ENCODE measurements at places on chromosomes 7 and 10.

DNA sequence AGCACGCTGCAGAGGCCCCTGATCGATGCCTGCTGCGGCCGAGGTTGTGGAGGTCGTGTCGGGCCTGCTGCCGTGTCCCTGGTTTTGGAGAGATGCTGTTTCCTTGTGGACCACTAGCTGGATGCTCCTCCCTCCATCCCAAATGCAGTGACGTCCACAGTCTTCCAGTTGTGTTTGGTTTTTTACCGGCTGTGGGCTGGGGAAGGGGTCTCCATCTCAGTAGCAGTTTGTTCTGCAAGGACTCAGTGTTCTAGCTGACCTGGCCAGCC is 143.0 kb upstream of the SHH start:
- H3K4me3 ChIP-seq: no peak overlapping the region
- H3K4me1 ChIP-seq: no peaks in the 10 kb centered on the region
- no peak overlapping the region for H3K27ac ChIP-seq
- no peaks in the 10 kb centered on the region for H3K27me3 ChIP-seq

GRCh38 chr10:124057601-124058000 is 35.8 kb downstream of the CHST15 start:
- no peaks in the 10 kb centered on the region for H3K36me3 ChIP-seq
- DNase-seq: no peak
- no peak overlapping the region for H3K4me3 ChIP-seq
- no peaks in the 10 kb centered on the region for H3K27me3 ChIP-seq

DNA sequence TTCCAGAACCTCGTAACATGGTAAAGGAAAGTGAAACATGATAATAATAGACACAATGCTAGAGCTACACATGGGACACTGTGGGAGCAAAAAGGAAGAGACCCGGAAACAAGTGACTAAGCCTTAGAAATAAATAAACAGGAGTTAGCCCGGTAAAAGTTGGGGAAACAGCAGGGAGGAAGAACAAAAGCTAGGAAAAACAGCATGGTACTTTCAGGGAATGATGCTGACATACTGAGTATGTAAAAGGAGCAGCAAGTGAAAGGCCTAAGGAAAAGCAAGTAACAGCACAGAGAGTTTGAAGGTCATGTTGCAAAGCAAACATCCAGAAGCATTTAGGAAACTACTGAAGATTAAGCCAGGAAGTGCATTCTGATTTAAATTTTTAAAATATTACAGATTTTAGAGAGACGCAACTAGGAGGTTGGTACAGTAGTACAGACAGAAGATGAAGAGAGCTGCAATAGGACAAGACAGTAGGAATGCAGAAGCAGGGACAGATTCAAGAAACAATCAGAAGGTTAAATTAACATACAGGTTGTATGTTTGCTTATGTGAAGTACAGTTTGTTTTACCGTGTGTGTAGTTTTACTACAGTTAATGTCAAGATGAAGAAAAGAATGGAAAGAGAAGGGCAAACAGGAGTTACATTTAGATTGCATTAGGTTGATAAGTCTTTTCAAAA is 63.7 kb downstream of the ARHGAP12 start:
- peaks cover 6% of the 10 kb centered on the region for H3K36me3 ChIP-seq
- H3K27me3 ChIP-seq: no peaks in the 10 kb centered on the region
- no peak overlapping the region for H3K27ac ChIP-seq
- H3K4me1 ChIP-seq: no peaks in the 10 kb centered on the region
- DNase-seq: no peak

GRCh38 chr10:65903620-65904019 is 1022.2 kb upstream of the LRRTM3 start:
- no peaks in the 10 kb centered on the region for H3K27me3 ChIP-seq
- no peaks in the 10 kb centered on the region for H3K4me1 ChIP-seq
- DNase-seq: no peak
- no peaks in the 10 kb centered on the region for H3K36me3 ChIP-seq

DNA sequence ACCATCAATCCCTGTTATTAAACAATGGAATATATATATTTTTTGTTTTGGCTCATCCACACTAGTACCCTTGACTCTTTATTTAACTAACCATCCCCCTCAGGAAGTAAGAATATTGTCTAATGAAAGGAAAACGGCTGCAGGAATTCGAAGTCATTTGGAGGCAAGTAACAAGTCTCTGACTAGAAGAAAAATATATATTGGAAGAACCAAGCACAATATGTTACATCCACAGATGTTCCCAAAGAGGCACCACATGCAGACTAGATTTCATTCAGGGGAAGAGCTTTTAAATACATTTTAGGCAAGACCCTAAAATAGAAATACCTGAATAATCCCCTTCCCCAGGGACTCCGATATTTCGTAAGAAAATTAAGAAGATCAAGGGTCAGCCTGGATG is 104.5 kb downstream of the GRM3 start:
- no peaks in the 10 kb centered on the region for H3K4me1 ChIP-seq
- no peaks in the 10 kb centered on the region for H3K27me3 ChIP-seq
- H3K27ac ChIP-seq: no peak overlapping the region
- no peak for DNase-seq

DNA sequence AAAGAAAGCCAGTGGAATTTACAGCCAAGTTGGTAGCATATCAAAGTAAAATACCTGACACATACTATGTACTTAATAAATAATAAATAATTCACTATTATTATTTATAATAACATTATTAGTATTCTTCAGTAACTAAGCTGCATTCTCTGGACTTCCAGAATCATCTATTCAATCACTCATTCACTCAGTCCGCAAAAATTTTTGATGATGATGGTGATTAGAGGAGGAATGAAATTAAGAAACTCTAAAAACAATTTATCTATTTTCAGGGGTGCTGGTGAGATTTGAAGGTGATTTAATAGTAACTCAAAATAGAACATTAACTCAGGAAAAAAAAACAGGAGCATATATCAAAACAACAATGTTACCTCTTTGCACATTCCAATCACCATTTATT is 3.2 kb upstream of the LIPN start:
- no peaks in the 10 kb centered on the region for H3K27me3 ChIP-seq
- H3K36me3 ChIP-seq: no peaks in the 10 kb centered on the region
- no peak overlapping the region for H3K4me3 ChIP-seq
- H3K27ac ChIP-seq: no peak overlapping the region
- no peak for DNase-seq
- no peaks in the 10 kb centered on the region for H3K4me1 ChIP-seq

DNA sequence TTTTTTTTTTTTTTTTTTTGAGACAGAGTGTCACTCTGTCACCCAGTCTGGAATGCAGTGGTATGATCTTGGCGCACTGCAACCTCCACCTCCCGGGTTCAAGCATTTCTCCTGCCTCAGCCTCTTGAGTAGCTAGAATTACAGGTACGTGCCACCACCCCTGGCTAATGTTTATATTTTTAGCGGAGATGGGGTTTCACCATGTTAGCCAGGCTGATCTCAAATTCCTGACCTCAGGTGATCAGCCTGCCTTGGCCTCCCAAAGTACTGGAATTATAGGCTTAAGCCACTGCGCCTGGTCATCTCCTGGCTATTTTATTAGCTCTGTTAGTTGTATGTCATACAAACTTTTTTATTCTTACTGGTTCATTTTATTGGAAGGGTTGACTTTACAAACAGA is 103.0 kb downstream of the LCOR start:
- H3K27me3 ChIP-seq: no peaks in the 10 kb centered on the region
- H3K36me3 ChIP-seq: no peaks in the 10 kb centered on the region
- no peak overlapping the region for H3K27ac ChIP-seq
- no peak overlapping the region for H3K4me3 ChIP-seq
- no peak for DNase-seq
- H3K4me1 ChIP-seq: no peaks in the 10 kb centered on the region

GRCh38 chr10:28734938-28735759 is 57.8 kb downstream of the BAMBI start:
- no peak overlapping the region for H3K27ac ChIP-seq
- no peaks in the 10 kb centered on the region for H3K36me3 ChIP-seq
- DNase-seq: no peak
- no peak overlapping the region for H3K4me3 ChIP-seq

GRCh38 chr7:31857172-31857571 is 170.2 kb downstream of the PPP1R17 start:
- no peak overlapping the region for H3K27ac ChIP-seq
- no peaks in the 10 kb centered on the region for H3K4me1 ChIP-seq
- H3K4me3 ChIP-seq: no peak overlapping the region
- H3K27me3 ChIP-seq: no peaks in the 10 kb centered on the region
- H3K36me3 ChIP-seq: no peaks in the 10 kb centered on the region

DNA sequence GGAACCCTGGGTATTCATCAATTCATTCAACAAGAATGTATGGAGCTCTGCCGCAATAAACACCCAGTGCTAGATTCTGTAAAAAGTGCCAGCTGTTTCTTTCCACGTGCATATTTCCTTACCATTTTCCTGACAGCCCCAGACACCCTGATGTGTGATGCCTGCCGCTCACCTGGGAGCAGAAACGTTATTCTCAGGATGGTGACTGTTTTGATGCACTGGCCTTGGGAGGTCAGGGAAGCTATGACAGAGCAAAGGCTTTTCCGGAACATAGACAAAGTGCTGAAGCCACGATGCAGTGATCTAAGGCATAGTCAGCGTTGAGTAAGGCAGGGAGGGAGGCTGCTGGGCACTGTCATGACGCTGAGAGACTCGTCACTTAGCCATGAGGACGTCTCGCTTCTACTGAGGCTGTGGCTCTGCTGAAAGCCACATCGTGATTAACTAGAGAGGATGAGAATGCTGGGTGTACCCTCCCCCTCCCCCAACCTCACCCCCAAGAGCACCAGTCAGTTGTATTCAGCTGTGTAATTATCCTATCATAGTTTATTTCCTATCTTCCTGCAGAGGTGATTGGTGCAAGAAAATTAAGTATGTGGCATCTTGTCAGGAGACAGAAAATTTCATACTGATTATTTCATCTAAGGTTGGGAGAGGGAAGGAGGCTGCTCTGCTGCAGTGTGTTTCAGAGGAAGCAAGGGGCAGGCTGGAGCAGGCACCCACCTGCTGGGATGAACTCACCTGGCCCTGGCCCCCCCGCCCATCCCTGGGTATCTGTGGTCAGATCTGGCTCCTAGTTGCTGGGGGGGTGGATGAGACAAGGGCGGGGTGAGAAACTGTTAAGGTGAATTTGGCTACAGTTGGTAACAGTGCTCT is 48.8 kb upstream of the SMNDC1 start:
- no peak overlapping the region for H3K27ac ChIP-seq
- H3K27me3 ChIP-seq: no peaks in the 10 kb centered on the region
